ENCODE measurements at places on chromosomes 6 and 20. TPM values are rescaled to one million over a fixed set of nuclear protein-coding genes. Genes with fewer than 3 reads are reported as not detected.

Gene ZSCAN23
- total RNA-seq: 8.3 TPM

DNA sequence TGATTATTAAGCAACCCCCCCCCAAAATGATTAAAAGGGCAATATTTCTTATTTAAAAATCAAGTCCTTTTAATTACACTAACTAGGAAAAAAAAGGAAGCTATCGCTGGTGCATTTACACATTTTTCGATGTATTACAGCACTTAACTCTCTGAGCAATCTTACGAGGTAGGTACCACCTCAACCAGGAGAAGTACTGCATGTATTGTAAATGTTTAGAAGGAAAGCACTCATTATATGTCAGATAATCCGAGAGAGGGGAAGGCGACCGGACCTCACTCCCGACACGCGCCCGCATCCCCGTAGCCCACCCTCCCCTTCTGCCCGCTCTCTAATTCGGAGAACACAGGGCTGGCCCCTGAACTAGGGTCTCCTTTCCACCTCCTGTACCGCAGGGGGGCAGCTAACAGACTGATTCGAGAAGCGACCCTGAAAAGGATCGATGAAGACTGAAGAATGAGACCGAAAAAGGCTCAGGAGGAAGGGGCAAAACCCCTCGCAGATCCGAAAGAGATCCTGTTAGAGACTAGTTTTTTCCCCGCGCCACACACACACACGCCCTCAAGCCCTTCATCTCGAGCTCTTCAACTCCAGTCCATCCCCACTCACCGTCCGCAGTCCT, 337 bp downstream of the ESF1 start:
- no peak for DNase-seq

- no peak for DNase-seq
Observed at GRCh38 chr20:37314099-37314498, 24.6 kb downstream of the MANBAL start.

DNA sequence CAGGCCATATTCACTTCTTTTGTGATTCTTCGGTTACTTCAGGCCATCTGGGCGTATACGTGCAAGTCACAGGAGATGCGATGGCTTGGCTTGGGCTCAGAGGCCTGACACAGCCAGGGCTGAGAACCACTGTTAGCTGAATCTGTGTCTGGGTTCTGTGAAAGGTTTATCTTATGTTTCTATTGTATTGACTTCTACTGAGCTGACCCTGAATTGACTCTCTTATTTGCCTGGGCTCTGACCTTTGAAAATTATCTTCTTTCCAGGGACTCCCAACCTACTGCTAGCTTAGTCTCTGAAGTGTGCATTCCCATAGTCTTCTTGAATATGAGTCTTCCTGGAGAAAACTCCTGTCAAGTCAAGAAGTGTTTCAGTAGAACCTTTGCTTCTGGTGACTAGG, 226.4 kb upstream of the SOX4 start:
- DNase-seq: no peak

DNA sequence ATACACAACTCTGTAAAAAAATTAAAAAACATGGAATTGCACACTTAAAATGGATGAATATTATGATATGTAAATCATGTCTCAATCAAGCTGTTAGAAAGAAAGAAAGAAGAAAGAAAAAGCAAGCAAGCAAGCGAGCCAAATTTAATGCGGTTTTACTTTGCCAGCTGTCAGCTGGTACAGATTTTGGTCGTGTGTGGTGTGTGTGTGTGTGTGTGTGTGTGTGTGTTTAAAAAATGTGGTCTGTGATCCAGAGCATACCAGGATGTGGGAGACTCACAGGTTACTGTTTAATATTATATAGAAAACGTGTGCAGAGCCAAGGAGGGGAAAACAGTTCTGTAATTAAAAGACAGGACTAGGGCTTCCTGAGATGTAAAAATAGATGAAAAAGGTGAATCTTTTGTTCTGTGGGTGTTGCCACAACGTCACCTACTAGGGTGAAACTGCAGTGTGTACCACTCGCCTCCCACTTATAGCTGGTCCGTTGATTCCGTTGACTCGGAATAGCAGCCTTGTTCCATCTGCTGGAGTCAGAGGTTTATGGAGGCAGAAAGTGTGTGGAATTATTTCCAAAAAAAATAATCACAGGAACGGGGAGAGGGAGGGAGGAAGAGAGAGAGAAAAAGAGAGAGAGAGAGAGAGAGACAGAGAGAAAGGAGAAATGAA, 197.7 kb downstream of the BCAS1 start:
- DNase-seq: no peak

DNA sequence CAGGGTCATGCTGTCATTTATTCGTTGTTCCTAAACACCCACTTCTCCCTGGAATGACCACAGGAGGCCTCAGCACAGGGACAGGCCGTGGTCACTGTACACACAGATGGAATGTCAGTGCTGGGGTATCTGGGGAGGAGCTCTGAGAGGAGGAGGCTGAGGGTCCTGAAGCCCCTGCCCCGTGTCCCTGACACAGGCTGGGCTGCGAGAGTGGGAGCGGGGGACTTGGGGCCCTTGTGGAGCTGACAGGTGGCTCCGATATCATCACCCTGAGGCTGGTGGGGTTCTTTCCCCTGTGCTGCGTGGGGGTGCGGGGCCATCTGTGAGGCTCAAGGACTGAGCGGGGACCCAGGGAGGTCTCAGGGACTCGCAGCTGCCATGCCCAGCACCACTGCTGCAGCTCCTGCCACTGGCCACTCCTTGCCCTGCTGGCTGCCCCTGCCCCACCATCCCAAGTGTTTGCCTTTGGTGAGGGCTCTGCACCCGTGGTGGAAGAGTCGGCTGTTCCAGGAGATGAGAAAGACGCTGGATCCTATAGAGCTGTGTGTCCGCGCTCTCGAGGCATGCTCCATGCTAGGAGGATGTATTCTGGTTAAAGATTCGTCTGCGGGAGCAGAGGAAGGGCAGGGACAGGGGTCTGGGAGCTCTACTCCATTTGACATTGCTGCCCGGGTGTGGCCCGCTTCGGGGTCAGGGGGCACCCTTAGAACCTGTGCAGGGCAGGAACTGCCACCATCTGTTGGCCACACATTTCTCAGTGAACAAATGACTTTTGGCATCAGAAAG, 18.9 kb downstream of the NPEPL1 start:
- DNase-seq: no peak

All from body of pancreas (tissue), 4 donors.